ENCODE measurements at places on chromosomes 3 and 15.

- no peak for DNase-seq
Observed at GRCh38 chr3:14699643-14700042, 24.7 kb downstream of the C3orf20 start.

- no peak for DNase-seq
Observed at GRCh38 chr15:60791216-60791615, 312.3 kb upstream of the ICE2 start.

- no peak for DNase-seq
Observed at GRCh38 chr3:54014067-54014466, 108.3 kb upstream of the CACNA2D3 start.

DNA sequence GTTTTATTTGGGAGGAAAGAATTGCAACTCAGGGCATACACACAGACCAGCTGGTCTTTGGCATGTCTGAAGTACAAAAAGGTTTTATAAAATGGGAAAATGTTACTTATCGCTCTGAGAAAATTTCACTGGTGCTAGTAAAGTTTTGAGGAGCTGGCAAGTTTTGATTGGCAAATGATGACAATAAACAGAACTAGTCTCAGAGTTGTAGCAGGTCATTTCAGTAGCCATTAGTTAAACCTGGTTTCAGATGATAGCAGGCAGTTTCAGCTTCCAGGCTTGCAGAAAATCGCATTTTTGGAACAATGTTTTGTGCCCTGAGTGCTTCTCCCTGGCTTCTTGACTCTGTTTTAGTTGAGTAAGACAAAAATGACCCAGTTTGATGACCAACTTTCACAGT, 10.7 kb downstream of the B2M start:
- no peak for DNase-seq

DNA sequence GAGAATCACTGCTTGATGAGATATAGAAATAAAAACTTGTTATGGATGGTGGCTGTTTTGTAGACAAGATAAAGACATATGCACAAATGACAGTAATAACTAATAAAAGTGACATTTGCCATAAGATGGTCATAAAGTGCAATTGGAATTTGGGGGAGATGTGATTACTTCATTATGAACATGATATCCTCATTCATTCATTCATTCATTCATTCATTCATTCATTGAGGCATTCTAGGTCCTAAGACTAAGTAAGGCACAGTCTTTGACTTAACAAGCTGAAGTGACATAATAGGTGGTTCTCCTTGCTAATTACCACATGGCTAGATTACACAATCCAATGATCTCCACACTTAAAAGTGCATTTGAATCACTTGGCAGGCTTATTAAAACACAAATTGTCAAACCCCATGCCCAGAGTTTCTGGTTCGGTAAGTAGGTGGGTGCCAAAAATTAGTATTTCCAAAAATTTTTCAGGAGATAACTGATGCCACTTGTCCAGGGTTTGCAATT, 18.9 kb downstream of the RAP2B start:
- DNase-seq, result no peak

DNA sequence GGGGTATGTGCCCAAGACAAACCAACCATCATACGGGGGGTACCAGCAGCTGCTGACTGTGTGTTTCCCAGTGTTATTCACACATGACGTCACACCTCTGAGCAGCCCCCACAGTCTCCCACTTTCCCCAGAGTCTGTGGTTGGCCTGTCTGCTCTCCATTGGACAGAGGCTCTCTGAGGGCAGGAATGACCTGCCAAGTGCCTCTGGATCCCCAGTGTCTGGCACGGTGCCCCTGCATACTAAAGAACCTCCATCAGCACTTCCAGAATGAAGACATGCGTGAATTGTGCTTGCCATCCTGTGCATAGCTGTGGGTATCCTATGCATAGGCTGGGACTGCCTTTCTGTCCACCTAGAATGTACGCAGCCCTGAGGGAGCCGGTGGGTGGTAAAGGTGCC, 3.5 kb upstream of the CCDC9B start:
- no peak for DNase-seq

- DNase-seq, result no peak
Observed at GRCh38 chr3:183975981-183976662, 41.6 kb downstream of the ABCC5 start.

DNA sequence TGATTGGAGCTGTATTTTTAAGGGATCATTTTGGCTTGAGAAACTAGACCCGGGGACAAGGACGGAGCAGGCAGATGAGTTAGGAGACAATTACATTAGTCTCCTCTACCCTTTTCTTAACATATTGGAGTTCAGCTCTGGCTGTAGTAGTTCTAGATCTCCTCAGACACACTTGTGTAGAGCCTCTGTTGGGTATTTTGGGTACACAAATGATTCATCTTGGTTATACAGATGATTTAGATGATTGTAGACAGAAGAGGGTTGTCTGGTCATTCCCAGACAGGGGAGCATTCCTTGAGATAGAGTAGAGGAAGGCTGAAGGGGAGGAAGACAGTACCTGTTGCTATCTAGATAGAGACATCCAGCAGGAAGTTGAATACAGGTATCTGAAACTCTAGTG, 43.4 kb downstream of the CD86 start:
- DNase-seq, result no peak

GRCh38 chr3:172094621-172095557, 55.5 kb downstream of the FNDC3B start:
- DNase-seq, result no peak

DNA sequence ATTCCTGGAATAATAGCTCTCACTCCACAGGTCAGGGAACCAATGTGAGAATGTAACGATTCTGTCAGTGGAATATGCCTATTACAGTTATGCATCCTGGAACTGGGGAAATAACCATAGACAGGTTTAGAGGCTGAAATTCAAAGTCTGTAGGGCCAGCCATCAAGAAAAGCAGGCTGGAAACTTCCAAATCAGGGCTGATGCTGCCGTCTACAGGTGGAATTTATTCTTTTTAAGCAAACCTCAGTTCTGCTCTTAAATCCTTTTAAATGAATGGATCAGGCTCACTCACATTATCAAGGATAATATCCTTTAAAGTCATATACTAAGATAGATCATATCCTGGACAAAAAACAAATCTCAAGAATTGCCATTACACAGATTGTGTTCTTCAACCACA, 699.8 kb downstream of the NR2F2 start:
- no peak for DNase-seq

- no peak for DNase-seq
Observed at GRCh38 chr3:115369021-115369420, 221.9 kb upstream of the ZBTB20 start.

GRCh38 chr15:36748366-36749115, 169.1 kb downstream of the CDIN1 start:
- no peak for DNase-seq

- DNase-seq, result no peak
Observed at GRCh38 chr3:26307787-26308186, 314.8 kb upstream of the LRRC3B start.

GRCh38 chr3:7881946-7882345, 619.7 kb upstream of the LMCD1 start:
- DNase-seq, result no peak

DNA sequence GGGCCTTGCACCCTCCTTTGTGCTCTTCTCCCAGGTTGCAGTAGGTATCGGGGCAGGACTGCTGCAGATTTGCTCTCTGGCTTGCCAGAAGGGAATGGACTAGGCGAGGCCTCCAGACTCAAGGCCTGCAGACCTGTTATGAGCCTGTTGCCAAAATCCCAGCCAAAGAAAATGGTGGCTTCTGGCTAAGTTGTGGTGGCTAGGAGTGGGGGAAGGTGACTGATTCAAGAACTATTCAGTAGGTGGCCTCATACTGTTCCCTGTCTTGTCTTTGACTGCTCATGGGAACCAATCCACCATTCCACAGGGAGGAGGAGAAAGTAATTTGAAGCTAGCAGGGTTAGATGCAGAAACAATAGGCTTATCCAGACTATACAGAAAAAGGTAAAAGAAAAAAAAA, 380.4 kb upstream of the PROK2 start:
- no peak for DNase-seq

- no peak for DNase-seq
Observed at GRCh38 chr3:125416235-125416634, 41.1 kb upstream of the ZNF148 start.

DNA sequence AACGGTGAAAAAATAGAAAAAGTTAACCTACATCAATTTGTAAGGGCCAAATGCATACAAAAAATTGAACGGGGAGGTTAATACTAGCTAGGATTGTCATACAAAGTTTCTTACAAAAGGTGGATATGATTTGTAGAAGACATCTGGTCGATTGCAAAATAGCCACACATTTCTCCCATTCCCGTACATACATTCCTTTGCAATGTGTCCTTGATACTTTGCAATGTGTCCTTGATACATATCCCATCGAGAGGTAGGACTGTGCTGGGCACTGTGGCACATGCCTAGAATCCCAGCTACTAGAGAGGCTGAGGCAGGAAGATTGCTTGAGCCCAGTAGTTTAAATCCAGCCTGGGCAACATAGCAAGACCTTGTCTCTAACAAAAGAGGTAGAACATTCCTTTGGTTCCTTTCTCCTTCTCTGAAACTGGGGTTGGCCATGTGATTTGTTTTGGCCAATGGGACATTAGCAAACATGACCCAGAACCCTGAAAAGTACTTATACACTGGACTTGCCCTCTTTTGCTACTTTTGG, 9.5 kb downstream of the TTBK2 start:
- DNase-seq, result no peak

DNA sequence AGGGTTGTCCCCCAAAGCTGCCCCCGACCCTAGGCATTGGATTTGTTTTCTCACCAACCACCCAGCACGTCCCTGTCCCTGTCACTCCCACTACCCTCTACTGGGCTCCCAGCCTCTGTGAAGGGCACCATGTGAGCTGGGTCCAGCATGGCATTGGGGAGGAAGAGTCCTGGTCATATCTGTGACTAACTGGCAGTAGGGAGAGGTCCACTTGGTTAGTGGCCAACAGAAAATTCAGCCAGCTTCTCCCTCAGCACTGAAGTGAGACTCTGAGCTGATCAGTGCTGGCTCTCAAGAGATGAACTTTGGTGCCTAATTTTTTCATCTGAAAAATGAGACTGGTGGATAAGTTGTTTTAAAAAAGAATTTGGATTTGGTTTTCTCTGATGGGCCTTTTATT, 11.3 kb upstream of the KIF23 start:
- DNase-seq, result no peak

DNA sequence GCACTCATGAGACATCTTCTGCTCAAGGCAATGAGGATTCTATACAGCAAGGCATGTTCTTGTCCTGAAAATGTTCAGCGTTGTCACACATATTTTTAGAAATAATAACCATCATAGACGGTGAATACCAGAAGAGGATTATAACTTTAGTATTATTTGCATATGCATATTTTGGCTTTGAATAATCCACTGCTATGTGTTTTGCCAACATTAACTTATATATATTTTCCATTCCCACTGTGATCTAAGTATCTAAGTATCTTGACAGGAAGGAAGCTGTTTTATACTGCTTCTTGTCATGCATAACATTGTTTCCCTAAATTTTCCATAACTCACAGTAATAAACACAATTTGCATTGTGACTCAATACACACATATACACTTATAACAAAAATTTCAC, 509.5 kb downstream of the TBL1XR1 start:
- DNase-seq, result no peak

- no peak for DNase-seq
Observed at GRCh38 chr3:123157598-123158287, 44.0 kb upstream of the SEC22A start.

DNA sequence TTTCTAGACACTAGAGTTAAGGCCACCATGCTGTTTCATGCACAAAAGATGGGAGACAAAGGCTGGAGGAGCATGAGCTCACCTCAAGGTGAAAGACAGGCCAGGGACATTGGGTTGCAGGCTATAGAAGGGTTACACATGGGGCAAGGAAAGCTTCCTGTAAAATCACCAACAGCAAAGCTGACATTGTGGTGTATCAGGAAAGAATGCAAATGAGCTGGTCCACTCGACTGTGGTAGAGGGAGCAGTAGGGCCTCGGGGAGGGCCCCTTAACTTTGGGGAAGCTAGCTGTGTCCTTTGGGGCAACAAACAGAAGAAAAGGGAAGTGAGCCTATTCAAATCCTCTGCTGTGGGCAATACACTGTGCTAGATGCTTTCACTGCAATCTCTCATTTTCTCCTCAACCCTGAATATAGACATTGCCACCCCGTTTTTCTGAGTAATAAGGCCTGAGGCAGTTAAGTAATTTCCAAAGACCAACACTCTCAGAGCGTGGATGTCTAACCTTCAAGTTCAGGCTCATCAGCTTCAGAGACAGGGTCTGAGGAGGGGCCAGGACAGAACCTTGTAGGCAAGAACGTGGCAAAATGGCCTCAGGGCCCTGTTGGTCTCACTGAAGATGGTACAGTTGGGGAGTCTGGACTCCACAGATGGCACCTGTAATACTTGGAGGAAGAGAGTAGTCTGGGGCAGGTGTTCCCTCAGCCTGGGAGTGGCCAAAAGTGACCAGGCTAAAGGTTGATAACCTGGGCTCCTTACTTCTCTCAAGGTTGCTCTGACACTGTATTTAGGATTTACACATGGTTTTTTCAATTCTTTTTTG, 24.1 kb downstream of the CX3CR1 start:
- DNase-seq, result no peak

DNA sequence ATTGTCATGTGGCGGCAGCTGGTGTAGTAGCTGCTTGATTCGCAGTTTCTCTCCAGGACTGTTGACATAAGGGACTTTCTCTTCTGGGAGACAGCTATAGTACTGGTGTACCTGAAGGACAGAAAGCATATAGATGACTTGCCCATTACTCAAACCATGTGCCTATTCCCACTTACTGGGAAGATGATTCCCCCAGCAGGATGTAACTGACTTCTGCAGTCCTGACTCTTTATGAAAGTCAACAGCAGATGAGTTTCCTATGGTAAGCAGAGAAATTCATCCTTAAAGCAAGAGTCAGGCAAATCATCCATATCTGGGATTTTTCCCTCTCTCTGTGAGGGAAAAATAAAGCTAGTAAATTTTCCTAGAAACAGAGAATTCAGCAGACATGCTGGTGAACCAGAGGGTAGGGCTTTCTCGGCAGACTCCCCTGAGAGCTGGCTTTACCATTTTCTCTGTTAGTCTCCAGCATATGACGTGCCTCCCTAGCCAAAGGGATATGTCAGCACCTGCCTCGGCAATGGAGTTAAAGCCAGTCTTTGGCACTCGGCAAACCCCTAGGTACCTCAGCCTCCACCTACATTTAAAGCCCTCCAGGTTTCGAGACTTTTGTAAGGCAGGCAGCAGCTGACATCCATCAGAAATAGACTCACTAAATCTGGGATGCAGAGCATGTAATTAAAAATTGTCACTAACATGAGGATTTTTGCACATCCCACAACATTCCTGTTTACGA, 62.1 kb downstream of the PRICKLE2 start:
- DNase-seq, result no peak

- no peak for DNase-seq
Observed at GRCh38 chr15:66565141-66565641, 607 bp downstream of the LCTL start.

Measured in CD4-positive, alpha-beta memory T cell (primary cell).